ENCODE measurements at places on chromosomes 6 and 20. TPM values are rescaled to one million over a fixed set of nuclear protein-coding genes. Genes with fewer than 3 reads are reported as not detected.

Gene DNAH8
- 0.05 TPM for total RNA-seq

Gene MDFI
- 23.9 TPM for total RNA-seq

Gene CLDN20
- not detected for total RNA-seq

Gene PXDC1
- total RNA-seq: 15.0 TPM

Gene ESR1
- total RNA-seq: 0.50 TPM

Gene SLC17A1
- not detected for total RNA-seq

Gene SCUBE3
- 0.47 TPM for total RNA-seq

Gene SYCP2L
- total RNA-seq: 0.12 TPM

Gene WFDC12
- not detected for total RNA-seq

Gene PRPH2
- not detected for total RNA-seq

Gene BTNL2
- not detected for total RNA-seq

Gene HLA-DPA1
- total RNA-seq: 29.2 TPM

Gene MAN1A1
- total RNA-seq: 13.3 TPM

Gene BPIFB3
- not detected for total RNA-seq

Gene TTK
- total RNA-seq: 29.6 TPM

Gene LHFPL5
- 0.42 TPM for total RNA-seq

Gene DLL1
- 0.14 TPM for total RNA-seq

Gene MCHR2
- not detected for total RNA-seq

Gene PPIL1
- total RNA-seq: 64.4 TPM

Gene CDH4
- total RNA-seq: not detected

Gene HAO1
- not detected for total RNA-seq

Gene ZSCAN31
- 4.9 TPM for total RNA-seq

Gene ACTL10
- 5.4 TPM for total RNA-seq

Gene ADGRG6
- total RNA-seq: 84.6 TPM

Gene CST5
- not detected for total RNA-seq

Gene ZNF311
- total RNA-seq: 2.2 TPM

Gene ADTRP
- 0.54 TPM for total RNA-seq

Gene PBX2
- 141 TPM for total RNA-seq

Gene DDAH2
- total RNA-seq: 89.6 TPM

Gene PRDM1
- total RNA-seq: 0.40 TPM

Gene CST4
- not detected for total RNA-seq

Gene C20orf202
- total RNA-seq: 0.22 TPM

Gene C20orf144
- 0.45 TPM for total RNA-seq

Gene RSPH9
- total RNA-seq: 0.19 TPM

Gene C20orf141
- total RNA-seq: not detected

Gene DIDO1
- 75.6 TPM for total RNA-seq

Gene COL12A1
- total RNA-seq: 20.4 TPM

Gene ZNF165
- total RNA-seq: 6.3 TPM

Gene CEP57L1
- total RNA-seq: 10.1 TPM

Gene BPI
- total RNA-seq: not detected

Gene FRMD1
- total RNA-seq: not detected

Gene ANKRD66
- not detected for total RNA-seq

Gene RAB44
- not detected for total RNA-seq

Gene TRIM40
- total RNA-seq: 0.29 TPM

Gene TCP11
- total RNA-seq: not detected

Gene DLK2
- 0.86 TPM for total RNA-seq

Gene DEF6
- total RNA-seq: 15.4 TPM

Gene SNAP25
- 0.73 TPM for total RNA-seq

Gene PI3
- total RNA-seq: 52.0 TPM

Gene KHDC1L
- total RNA-seq: not detected

Gene QRSL1
- total RNA-seq: 27.7 TPM

Gene SIGLEC1
- total RNA-seq: not detected

Gene TTLL9
- not detected for total RNA-seq

Gene MUC21
- not detected for total RNA-seq

Gene CCN6
- total RNA-seq: not detected

Gene RSPO3
- total RNA-seq: not detected

Gene LRFN2
- total RNA-seq: not detected

Gene OPN5
- total RNA-seq: not detected

Gene IL17A
- not detected for total RNA-seq
